ENCODE measurements at places on chromosomes 7 and 10.

GRCh38 chr10:123553810-123554430 lies 112.2 kb upstream of the GPR26 start:
- DNase-seq: no peak

GRCh38 chr10:97078938-97079445 lies 106.8 kb downstream of the SLIT1 start:
- no peak for DNase-seq

GRCh38 chr10:79248341-79249185 lies 98.7 kb upstream of the PPIF start:
- DNase-seq: peak; percentile 60

DNA sequence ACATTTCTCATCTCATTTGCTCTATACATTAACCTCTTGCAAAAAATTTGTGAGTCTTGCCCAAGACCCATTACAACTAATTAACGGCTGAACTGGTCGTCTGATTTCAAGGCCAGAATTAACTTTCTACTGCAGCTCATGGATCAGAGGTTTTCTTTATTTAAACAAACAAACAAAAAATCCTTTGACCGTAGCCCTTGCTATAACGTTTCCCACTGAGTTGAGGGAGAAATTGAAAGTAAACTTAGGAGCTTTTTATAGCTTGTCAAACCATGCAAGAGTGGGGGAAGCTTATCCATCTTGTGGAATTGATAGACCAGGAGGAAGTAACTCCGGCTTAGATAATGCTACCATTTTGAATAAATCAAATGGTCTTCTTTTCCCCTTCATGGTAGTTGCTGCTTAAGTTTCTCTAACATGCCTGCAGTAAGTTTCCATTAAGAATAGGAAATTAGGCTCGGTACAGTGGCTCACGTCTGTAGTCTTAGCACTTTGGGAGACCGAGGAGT lies 3.3 kb downstream of the SRGN start:
- peak; percentile 48 for DNase-seq

- no peak for DNase-seq
Measured at GRCh38 chr10:35124540-35124939, 2.1 kb upstream of the CREM start.

DNA sequence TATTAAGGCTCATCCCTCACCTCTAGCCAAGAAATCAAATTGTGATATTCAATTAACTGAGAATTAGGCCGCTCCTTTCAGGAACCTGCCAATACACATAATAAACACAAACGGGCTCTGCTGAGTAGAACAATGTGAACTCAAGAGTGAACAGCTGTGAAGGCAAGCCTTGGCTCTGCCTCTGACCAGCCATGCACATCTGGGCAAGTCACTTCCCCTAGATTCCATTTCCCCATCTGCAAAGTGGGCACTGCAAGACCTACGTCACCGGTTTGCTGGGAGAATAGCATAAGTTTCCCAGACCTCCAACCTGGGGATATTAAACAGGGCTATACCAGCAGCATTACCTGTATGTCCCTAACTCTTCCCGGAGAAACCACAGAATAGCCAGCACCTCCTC lies 355.2 kb downstream of the TNS3 start:
- no peak for DNase-seq
